Hypothalamus (tissue), 51 donors: ENCODE measurements at places on chromosomes 11 and 22.
A peak's percentile ranks its signal among the peaks of the same experiment; 100 is the strongest.

DNA sequence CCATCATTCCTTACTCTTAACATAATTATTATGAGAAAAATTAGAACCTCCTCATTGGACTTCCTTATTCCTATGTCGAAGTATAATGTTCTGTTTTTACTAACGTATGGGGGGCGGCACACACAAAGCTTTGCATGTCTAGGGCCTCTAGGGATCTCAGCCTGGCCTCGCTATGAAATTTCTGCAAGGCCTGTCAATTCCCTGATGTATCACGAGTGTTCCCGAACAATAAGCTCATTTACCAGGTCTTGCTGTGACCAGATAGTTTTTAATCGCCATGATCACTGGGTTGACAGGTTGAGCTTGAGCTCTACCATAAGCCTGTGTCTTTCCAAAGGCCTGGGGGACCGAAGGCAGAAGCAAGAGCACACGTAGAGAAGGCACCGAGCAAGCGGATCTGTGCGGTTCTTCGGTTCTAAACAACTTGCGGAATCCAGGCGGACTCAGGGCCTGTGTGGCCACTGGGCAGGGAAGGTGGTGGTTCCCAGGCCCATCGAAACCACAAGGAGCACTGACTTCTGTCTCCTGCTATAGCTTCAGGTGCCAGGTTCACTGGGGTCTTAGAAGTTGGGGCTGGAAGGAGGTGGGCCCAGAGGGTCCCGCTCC is 10.4 kb upstream of the FXYD2 start:
- DNase-seq, result no peak

- no peak for DNase-seq
Measured at GRCh38 chr11:2262301-2263070, 7.9 kb downstream of the ASCL2 start.

GRCh38 chr11:6734616-6735015 is 37.2 kb downstream of the OR2AG2 start:
- no peak for DNase-seq

DNA sequence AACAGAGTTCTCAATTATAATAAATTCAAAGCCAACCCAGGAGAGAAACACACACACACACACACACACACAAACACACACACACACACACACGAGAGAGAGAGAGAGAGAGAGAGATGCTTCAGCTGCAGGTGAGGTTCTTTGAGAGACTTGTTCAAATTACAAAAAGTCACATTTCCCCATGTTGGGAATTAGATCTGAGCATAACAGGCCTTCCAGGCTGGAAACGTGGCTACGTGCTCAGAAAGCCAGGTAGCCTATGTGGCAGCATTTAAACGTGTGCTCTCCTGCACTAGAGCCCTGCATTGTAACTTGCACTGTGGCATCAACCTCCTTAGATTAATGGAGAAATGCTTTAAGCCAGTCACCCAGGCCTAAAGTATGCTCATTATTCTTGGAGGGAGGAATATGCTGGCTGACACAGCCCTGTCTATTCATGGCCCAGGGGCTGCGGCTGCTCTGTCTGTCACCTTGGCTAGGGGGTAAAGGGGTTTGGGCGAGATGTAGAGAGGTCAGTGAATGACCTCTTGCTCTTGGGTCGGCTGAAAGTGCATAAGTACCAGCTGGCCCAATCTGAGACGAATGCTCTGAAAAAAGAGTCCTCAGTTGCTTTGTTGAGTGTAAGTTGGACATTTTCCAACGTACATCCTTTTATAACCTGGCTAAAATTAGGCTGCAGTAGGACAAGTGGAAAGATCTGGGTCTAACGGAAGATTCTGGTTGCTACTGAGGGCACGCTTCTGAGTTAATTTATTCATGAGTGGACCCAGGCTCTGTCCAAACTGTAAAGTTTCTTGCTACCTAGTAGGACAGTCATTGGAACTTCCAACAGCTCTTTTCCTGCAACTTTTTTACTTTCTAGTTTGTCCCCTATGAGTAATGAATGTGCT is 171.1 kb upstream of the SEZ6L start:
- no peak for DNase-seq

- DNase-seq, result no peak
Measured at GRCh38 chr11:46712874-46713576, 6.0 kb upstream of the F2 start.

DNA sequence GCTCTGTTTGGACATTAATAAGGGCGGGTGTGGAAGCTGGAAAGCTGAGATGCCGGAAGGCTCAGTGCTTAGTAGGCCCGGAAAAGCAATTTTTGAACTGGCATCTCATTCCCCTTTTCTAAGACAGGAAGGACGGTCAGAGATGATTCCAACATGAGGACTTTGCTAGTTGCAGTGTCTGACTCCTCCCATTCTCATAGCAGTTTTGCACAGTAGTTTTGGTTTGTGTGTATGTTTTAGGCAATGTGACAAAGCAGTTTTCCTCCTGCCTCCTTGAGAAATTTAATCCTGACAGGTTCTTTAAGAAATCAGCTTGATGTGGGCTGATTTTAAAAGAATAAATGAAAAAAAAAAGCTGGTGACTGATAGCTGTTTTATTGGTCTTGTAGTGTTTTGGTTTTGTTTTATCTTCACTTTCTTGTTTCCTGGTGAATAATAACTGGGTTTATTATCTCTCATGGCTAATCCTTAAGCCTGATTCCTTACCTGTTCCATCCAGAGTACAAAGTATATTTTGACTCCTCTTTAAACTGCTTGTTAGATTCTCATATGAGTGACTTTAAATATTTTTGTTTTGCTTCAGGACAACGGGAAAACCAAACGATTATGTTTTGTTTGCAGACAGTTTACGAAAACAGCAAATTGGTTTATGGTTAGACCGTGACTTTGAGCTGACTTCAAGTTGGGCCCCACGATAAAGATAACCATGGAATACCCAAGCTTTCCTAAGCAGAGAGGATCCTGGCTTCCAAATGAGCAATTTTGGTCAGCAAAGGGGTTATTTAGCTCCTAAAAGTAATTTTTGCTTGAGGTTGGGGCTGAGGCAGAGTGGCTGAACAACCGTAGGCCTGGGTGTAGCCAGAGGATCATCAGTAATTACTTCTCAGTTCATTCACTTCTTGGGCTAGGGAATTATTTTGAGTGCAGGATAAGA is 3.4 kb downstream of the PTPRJ start:
- no peak for DNase-seq

GRCh38 chr11:117759305-117759704 is 37.7 kb downstream of the DSCAML1 start:
- DNase-seq, result no peak

DNA sequence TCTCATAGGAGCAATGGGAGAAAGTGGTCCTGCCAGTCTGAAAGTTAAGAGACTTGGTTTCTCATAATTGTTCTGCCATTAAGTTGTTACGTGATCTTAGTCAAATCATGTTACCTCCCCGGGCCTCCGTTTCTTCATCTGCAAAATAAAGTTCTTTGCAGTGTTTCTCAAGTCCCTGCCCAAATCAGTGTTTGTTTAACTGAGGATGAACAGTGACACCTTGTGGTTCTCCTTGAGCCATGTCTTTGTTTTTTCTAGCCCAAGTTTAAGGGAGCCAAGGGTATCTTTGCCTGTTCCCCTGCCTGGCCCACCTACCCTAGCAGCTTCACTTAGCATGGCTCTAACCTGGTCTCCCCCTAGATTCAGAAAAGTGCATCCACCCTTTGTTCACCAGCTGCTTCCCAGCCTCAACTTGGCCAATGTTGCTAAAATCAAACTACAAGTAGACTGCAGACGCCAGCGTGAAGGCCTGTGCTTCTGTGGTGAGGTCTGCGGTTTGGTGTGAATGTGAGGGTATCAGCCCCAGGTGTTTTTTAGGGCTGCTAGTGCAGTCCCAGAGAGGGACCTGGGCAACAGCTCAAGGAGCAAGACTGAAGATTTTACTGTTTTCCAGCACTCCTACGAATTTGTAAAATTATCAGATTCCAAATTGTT is 35.5 kb downstream of the FZD4 start:
- no peak for DNase-seq

- DNase-seq, result no peak
Measured at GRCh38 chr11:65045728-65046127, 4.7 kb downstream of the SAC3D1 start.

- DNase-seq, result no peak
Measured at GRCh38 chr22:39597236-39597869, 26.8 kb downstream of the CACNA1I start.

- no peak for DNase-seq
Measured at GRCh38 chr11:86443415-86443814, 68.7 kb downstream of the CCDC81 start.

DNA sequence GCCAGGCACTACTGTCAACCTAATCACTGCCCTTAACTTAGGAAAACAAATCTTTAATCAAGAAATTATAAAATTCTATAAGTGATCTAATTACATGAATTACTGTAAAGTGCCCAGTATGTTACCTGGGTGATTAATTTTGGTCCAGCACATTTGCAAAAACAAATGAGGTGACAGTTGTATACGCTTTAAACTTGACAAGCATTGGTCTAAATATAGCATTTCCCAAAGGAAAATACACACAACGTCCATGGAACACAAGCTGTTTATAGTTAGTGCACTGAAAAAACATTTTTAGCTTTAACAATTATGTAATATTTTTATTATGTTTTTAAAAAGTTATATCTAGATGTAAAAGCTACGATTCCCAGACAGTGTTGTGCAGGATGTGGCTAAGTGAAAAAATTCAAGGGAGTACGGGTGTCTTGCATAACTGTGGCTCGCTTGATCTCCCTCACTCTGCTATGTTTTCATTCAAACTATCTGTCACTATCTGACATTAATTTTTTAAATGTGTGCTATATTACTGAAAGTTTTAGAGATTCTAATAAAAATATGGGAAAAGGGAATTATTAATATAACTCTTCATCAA is 38.8 kb downstream of the PGR start:
- no peak for DNase-seq

DNA sequence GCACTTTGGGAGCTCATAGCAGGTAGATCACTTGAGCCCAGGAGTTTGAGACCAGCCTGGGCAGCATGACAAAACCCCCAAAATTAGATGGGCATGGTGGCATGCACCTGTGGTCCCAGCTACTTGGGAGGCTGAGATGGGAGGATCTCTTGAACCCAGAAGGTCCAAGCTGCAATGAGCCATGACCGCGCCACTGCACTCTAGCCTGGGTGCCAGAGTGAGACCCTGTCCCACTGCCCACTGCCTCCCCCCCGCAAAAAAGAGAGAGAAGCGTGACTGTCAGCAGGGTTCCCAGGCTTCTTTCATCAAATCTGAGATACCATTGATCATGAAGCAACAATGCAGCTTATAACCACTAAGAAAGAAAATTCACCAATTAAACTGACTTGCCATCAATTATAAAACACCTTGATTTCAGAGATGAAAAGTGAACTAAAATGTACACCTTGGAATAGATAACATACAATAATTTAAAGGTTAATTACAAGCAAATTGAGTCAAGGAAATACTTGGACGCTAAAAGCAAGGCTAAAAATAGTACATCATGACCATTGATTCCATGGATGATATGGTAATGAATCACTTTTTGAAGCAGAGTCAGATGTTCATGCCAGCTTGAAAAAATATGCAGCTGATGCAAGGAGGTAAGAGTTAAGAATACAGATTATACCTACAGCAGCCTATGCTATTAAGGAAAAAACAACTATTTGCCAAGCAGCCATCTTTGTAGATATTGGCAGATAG is 90.8 kb upstream of the ALKBH3 start:
- no peak for DNase-seq

GRCh38 chr11:2138068-2138430 is 1.1 kb downstream of the IGF2 start:
- no peak for DNase-seq

DNA sequence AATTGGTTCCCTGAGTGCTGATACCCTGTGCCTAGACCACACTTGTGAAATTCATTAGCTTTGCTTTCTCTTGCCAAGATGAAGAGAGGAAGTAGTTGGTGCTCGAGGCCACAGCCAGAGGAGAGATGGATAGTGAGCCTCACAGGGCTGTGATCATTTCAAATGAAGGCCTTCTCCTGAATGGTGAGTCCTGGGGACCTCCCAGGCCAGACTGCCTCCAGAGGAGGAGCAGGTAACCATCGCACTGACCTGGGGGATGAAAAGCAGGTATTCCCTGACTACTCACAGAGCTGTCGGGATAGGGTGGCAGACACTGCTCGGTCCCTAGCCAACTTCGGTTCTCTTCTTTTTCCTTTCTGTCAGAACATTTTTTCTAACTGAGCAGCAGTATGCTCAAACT is 4.8 kb upstream of the FXYD6 start:
- DNase-seq, result no peak

DNA sequence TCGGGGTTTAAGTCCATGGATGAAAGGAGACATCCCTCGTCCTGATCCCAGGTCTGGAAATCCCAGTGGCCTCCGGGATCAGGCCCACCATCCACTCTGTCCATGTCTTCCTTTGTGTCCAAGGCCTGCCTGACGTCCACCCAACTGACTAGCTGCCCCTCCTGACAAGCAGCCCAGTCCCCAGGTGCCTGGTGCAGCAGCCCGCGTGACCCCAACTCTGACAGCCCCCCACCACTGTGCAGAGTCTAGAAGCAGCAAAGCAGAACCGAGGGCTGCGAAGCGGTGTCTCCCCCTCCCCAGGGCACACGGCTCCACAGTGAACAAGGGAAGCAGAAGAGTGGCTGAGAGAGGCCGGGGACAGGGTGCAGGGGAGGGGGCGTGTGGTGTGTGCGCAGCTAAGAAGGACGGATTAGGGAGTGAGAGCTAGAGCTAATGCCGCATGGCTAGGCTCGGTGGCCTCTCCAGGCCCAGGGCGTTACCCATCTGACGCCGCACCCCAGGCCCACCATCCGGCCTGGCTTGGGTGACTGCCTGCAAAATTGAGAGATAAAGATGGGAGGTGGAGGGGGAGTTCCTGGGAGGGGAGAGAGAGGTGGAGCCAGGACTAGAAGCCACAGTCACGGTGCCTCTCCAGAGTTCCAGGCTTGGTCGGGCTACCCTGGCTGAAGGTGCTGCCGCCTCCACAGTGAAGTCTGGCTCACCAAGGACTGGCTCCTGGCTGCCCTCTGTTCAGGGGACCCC is 16.6 kb upstream of the BAIAP2L2 start:
- DNase-seq, result no peak

GRCh38 chr11:23606191-23606590 is 745.9 kb upstream of the CCDC179 start:
- DNase-seq, result no peak

DNA sequence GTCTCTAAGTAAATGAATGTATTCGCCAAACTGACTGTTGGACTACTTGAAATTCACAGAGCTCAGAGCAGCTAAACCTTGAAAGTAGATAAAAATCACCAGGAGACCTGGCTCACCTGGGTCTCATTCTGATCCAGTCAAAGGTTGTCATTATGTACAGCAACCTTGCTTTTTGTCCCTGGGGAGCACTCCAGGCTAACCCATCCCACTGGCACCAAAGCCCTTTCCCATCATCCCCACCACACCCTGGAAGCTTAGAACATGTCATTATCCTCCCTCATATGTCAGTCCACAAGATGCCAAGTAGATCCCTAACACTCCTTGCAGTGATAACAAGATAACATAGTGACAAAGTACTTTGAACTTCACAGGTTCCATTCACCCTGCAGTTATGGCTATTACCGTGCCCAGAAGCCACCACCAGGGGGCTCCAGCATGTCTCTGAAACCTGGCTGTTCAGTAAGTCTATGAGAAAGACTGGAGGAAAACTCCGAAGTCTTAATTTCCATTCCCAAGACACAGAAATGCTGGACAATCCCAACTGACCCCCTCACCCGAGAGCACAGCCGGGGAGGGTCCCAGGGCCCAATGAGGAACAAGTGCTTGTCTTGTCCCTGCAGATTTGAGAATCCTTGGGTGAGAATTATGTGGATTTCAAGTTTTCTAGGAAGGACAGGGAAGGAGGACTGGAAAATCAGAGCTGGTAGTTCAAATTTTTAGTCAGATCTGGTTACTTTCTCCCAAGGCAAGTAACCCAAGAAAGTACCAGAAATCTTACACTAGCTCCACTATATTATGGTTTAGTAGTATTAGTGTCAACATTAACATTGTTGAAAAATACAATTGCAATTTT is 43.0 kb upstream of the USP47 start:
- DNase-seq, result peak; percentile 73
